ENCODE measurements at places on chromosomes 11 and 22.

DNA sequence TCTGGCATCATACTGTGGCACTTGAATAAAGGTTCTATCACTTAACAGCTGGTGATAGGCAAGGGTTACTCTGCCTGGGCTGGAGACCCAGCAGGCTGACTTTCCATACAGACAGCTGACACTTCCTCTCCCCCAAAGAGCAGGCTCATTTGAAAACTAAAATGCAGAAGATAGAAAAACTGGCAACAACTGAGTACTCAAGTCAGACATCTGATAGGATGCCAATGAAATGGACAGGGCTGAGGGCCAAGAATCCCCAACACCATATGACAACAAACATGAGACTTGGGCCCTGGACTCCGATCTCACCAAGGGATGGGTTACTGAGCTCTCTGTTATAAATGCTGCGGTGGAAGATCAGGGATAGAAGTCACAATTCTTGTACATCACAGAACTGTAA is 237.2 kb downstream of the LRRC4C start:
- DNase-seq, result no peak

GRCh38 chr22:23591201-23591791 is 11.2 kb upstream of the IGLL1 start:
- DNase-seq, result peak; percentile 27

GRCh38 chr22:23419171-23419570 is 160.9 kb downstream of the IGLL1 start:
- DNase-seq, result no peak

GRCh38 chr11:103877221-103877620 is 159.2 kb upstream of the DDI1 start:
- DNase-seq, result no peak

GRCh38 chr11:32162906-32163305 is 72.0 kb downstream of the RCN1 start:
- no peak for DNase-seq

DNA sequence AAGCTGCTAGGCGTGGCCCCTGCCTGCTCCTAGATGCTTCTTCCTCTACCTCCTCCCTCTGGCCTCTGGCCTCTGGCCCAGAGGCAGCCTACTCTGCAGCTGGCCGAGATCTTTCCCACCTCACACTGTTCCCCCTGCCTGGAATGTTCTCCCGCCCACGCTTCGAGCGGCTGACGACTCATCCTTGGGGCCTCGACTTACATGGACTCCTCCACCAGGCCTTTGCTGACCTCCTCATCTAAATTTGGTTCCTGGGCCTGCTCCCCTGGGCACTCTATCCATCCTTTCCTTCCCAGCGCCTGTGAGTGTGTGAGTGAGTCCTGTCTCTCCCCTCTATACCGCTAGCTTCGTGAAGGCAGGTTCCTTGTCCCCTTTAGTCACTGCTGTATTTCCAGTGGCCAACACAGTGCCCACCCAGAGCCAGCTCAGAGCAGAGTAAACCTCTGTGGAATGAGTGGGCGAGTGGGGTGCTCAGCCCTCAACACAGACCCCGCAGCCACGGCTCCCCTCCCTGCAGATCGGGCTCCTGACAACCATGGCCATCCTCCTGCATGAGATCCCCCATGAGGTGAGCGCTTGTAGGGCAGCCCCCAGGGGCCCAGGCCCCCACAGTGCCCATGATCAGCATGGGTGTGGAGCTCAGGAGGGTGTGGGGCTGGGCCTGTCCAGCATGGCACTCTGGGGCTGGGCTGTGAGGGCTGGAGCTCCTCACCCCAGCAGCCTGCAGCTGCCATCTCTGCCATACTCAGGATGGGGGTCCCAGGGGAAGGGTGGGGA is 5.7 kb downstream of the SLC39A13 start:
- DNase-seq, result no peak

GRCh38 chr22:49489821-49490220 is 337.9 kb downstream of the BRD1 start:
- DNase-seq, result no peak

DNA sequence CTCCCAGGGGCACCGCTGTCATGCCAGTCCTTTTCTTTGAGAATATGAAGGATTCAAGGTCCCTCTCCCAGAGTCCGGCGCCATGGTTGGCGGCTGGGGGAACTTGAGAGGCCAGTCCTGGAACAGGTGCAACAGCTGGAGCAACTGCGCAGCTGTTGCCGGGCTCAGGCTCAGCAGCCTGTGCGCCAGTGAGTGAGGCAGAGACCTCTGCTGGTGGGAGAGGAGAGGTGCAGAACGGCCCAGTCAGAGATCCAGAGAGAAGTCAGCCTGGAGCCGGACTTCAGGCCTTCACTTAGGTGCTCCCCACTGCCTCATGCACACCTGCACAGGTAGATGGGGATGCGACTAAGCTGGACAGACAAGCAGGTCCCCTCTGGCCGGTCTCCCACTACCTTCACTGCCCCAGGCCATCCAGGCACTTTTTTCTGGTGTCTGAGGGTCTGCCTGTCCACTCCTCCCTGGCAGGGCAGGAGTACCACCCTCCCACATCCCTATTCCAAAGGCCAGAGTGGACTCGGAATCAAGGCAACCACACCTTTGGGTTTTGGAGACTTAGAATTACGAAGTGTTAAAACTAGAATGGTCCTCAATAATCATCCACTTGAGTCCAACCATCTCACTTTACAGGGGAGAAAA is 4.6 kb downstream of the CHRDL2 start:
- DNase-seq, result peak; percentile 72

- DNase-seq, result no peak
Measured at GRCh38 chr11:100821198-100821597, 134.1 kb downstream of the ARHGAP42 start.

- no peak for DNase-seq
Measured at GRCh38 chr22:23698094-23698493, 7.3 kb downstream of the RGL4 start.

DNA sequence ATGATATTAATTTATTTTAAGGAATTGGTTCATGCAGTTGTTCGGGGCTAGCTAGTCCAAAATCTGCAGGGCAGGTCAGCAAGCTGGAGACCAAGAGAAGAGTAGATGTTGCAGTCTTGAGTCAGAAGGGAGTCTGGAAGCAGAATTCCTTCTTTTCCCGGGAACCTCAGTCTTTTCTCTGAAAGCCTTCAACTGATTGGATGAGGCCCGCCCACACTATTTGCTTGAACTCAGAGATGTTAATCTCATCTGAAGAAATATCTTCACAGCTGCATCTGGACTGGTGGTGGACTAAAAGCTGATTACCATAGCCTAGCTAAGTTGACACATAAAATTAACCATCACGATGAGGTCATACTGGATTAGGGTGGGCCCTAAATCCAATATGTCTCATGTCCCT is 122.2 kb downstream of the COMMD9 start:
- no peak for DNase-seq

DNA sequence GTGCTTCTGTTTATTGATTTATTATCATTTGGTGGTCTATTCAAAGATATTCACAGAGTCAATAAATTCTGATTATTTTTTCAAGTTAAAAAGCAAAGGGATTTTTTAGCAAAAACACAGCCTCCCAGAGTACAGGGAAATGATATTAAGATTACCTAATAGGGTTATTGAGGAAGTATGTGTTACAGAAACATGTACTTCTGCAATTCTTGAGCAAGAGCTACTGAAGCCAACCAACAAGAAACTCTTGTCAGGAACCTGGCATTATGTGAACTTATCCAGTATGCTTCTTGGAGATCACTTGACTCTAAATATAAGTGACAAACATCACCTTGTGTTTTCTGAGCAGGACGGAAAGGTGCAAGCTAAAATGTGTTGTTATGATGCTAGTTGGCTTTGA is 42.0 kb upstream of the CARD18 start:
- no peak for DNase-seq

DNA sequence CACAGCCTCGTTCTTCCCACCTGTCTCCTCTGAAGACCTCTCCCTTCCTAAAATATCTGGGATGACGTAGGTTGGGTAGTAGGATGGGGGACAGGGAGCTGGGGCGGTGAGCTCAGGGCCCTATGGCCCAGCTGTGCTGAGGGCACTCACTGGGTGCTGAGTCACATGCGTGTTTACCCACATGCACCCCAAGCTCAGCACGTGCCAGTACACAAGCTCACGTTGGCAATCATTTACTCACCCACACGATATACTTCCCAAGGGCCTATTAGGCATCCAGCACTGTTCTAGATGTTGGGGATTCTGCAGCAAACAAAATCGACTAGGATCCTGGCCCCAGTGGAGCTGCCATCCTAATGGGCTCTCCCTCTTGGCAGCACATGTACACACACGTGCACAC is 28.7 kb downstream of the ARAP1 start:
- no peak for DNase-seq

GRCh38 chr11:67119585-67120391 is 725 bp downstream of the KDM2A start:
- DNase-seq, result peak; percentile 20

DNA sequence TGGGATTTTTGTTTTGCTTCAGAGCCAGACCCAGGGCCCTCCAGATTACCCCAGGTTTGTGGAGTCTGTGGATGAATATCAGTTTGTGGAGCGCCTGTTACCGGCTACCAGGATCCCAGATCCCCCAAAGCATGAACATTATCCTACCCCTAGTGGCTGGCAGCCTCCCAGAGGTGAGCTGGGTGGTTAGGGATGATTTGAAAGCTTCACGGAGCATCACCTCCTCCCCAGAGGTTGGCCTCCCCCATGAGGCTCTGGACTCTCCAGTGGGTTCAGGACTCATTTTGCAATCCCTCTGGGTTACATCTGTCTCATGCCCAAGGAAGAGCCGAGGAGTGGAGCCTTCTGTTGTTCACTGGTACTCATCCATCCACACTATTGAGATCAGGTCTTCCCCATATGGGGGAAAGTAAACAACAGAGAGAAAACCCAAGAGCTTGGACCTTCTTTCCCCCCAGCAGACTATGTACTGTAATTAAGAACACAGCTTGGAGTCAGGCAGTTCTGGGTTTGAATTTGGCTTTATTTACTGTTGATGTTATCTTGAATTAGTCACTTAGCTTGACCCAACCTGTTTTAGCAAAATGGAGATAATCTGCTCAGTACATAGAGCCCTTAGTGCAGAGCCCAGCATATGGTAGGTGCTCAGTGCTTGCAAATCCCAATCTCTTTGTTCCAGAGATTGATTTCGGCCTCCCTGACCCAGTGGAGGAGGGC is 2.5 kb downstream of the MRPL49 start:
- DNase-seq, result no peak

GRCh38 chr22:30014244-30014643 is 66.0 kb upstream of the HORMAD2 start:
- no peak for DNase-seq

DNA sequence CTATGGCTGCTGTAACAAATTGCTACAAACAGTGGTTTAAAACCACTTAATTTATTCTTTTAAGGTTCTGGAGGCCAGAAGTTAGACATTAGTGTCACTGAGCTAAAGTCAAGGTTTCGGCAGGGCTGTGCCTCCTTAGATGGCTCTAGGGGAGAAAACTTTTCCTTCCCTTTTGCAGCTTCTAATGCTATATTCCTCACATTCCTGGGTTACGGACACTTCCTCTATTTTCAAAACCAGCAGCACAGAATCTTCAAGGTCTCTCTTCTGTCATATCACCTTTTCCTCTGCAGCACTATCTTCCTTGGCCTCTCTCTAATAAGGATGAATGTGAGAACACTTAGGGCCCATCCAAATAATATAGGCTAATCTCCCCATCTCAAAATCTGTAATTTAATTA is 87.0 kb downstream of the C11orf87 start:
- no peak for DNase-seq

DNA sequence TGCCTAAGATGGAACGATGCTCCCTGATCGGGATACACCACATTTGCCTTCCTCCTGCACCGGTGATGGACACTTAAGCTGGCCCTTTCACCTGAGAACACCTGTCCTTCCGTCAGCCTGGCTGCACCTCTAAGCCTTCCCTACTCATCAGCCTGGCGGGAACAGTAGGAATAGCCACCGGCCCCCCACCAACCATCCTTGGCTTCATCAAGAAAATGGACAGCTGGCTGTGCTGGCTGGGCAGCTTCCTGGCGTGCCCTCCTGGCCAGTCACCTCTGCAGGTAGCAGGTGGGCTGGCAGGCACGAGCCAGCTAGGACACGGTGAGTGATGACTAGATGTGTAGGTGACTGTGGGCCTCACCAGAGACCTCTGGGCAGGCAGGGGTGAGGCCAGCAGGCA is 142.8 kb downstream of the CTTN start:
- DNase-seq, result no peak

DNA sequence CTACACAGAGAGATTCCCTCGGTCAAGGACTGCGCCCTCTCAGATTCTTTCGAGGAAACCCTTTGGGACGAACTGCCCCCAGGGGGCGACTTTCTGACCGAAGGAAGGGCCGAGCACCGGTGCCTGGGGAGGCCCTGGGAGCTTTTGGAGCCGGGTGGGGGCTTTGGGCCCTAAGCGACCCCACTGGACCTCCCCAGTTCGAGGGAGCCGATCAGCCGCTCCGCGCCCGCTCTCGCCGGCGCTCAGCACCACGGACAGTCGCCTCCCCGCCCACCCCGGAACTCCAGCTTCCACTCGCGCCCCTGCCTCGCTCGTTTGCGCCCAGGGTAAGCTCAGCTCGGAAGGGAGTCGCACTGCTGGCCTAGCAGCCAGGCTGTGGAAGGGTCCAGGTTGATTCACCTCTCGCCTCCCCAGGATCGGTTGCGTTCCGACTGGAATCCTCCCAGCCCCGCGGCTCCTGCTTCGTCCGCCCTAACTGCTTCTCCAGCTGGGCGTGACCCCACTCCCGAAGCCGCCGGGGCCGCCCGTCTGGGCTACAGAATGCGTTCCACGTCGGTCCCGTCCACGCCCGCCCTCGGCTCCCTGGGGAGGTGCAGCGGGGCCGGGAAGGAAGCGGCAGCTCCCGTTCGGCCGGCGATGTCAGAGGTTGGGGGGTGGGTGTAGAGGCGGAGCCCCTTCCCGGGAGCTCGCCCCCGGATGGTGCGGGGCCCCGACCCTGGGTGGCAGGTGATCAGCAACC is 428 bp downstream of the SCN3B start:
- peak; percentile 80 for DNase-seq

- DNase-seq, result no peak
Measured at GRCh38 chr11:44377121-44377520, 67.2 kb upstream of the ALX4 start.

DNA sequence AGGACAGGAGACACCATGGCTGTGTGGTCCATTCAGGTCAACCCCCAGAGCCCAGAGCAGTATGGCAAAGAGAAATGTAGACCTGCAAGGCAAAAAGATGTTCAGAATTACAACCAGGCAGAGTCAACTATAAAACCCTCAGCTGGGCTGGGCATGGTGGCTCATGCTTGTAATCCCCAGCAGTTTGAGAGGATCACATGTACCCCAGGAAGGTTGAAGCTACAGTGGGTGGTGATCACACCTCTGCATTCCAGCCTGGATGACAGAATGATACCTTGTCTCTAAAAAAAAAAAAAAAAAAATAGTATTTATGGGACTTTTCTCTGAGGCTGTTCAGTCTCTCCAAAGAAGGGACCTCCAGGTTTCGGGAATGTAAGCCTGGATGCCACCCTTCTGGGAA is 18.4 kb upstream of the LDHA start:
- no peak for DNase-seq

DNA sequence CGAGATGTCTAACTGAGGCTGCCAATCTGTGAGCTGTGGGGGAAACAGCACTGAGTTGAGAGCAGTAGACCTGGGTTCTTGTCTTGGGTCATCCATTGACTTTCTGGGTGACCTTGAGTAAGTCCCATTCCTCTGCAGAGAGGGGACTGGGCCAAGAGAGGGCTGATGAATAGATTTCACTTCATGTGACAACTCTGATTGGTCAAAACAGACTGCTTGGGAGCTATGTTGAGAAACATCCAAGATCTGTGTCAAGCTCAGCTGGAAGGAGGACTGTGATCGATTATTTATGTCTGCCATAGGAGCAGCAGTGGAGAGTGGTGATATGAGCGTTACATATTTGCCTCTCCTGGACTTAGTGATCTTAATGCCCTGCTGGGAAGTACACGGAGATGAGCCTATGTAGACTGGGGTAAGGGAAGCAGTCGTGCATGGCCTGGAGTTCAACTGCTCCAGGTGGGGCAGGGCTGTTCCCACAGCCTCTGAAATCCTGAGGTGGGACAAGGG is 47.7 kb downstream of the OTOG start:
- no peak for DNase-seq
